ENCODE measurements at places on chromosomes 7 and 10.

DNA sequence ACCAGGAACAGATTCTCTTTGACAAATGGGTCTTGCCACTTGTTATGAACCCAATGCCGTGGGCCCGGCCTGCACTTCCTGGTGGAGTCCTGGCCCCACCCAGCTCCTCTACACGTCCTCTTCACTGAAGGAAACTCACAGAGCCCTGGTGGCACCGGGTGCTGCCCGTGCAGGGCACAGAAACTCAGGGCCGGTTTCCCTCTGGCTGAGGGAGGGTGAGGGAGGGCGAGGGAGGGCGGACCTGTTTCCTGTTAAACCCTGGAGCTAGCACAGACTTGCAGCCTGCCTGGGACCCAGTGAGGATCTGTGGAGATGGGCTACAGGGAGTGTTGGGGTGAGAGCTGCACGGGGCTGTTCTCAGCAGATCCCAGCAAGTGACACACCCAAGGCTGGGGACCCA is 596.3 kb downstream of the PTPRN2 start:
- no peak for DNase-seq

DNA sequence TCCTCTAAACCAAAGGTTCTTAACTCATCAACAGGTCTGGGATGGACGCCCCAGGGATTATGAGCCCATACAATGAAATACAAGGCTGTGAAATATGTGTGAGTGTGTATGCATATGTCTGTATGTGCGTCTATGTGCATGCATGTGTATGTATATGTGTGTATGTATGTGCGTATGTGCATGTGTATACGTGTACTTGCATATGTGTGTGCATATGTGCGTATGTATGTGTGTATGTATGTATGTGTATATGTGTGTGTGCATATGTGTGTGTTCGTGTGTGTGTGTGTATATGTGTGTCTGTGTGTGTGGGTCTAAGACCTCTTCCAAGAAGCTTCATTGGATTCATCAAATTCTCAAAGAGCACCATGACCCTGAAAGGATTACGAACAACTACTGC is 112.3 kb downstream of the SFMBT2 start:
- DNase-seq, result no peak

- DNase-seq, result no peak
Observed at GRCh38 chr7:134823400-134823799, 44.0 kb downstream of the CALD1 start.

DNA sequence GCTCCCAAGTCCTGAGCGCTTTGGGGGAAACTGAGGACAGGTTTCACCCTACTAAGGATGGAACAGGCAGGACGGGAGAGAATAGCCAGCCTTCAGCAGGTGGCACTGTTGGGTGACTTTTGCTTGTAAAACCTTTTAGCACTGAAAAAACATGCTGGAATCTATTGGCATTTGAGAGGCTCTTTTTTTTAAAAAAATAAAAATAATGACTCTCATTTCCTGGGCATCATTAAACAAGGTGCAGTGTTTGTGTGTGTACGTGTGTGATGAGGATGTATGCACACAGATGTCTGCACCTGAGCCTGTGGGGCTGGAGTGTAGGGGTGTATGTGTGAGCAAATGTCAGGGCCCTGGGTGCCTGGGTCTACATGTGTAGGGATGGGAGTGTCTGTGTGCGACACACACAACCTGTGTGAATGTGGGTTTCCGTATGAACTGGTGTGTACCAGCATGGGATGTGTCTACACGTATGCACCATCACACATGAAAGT is 177.9 kb downstream of the RPS24 start:
- no peak for DNase-seq

- DNase-seq, result peak; percentile 86
Observed at GRCh38 chr7:31735991-31736982, 49.3 kb downstream of the PPP1R17 start.

Measured in osteocyte (in vitro differentiated cells).